Aorta (tissue), 5 donors: ENCODE measurements at places on chromosomes 11 and 22.

DNA sequence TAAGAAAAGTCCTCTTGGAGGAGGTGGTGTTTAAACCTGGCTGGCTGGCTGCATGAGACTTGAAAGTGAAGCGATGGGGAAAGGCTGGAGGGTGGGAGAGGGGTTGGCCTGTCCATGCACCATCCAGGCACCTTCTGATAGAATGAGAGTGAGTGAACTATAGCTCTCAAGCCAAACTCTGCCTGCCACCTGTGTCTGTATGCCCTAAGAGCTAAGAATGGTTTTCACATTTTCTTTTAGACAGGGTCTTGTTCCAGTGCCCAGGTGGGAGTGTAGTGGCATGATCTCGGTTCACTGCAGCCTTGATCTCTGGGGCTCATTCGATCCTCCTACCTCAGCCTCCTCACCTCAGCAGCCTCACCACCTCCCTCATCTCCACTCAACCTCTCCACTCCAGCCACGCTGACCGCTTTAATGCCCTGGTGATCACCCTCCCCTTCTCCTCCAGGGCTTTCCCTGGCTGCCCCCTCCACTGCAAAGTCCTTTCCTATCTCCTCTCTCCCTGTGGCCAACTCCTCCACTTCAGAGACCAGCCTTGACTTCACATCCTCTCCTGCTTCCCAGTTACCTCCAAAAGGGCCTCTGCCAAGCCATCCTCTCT is 38.3 kb upstream of the DKK3 start:
- DNase-seq: no peak

- no peak for DNase-seq
These were observed 20.8 kb upstream of the FADD start for GRCh38 chr11:70182266-70182665.

GRCh38 chr22:37971475-37972434 is 12.6 kb downstream of the SOX10 start:
- DNase-seq: no peak

- no peak for DNase-seq
These were observed 9.7 kb upstream of the IL10RA start for GRCh38 chr11:117976445-117976844.

DNA sequence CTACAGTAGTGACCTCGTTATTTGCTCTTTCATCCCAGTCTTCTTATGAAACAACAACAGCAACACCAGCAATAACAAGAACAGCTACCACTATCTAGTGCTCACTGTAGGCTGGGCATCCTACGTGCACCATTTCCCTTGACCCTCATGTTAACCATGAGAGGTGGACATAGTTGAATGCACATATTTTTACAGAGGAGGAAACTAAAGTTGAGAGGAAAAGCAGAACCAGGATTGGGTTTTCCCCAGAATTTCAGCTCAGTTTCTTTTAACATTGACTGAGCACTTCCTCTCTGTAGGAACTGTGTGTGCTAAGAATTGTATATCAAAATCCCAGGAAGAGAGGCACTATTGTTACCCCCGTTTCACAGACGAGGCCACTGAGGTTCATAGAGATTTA is 39.4 kb upstream of the TSPAN18 start:
- no peak for DNase-seq

GRCh38 chr22:47515384-47516125 is 753.1 kb downstream of the TBC1D22A start:
- DNase-seq: no peak

DNA sequence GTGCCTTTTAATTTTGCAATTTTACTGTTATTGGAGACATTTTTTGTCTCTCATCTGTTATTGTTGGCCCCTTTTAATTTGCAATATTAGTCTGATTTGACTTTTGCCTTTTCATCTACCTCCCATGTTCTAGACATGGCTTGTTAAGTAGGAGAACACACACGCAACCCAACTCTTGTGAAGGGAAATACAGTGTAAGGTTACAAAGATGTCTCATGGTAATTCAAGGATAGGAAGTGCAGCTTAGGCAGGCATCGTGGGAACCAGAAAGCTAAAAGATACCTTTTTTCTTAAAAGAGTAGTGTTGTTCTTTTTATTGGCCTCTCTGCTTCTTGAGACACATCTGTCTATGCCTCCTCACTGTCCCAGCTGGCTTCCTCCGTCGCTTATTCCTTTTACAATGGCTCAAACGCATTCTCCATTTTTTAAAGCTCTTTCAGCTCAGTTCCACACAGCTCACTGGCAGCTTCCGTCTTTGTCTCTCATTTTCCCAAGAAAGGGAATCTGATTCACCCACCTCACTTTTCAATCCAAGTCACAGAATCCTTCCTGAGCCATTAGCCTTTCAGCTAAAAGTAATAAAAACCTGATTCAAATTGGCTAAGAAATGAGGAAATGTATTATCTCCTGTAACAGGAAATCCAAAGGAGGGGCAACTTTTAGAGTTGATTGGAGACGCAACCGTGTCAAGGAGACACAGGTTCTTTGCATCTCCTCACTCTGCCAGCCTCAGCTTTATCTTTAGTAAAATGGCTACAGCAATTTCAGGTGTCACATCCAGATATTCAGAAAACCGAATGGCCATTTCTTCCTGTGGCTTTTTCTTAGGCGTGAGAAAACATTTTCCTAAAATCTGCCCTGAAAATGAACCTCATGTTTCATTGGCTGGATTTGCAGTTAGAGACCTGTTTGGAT is 57.2 kb downstream of the SIK2 start:
- DNase-seq: no peak

DNA sequence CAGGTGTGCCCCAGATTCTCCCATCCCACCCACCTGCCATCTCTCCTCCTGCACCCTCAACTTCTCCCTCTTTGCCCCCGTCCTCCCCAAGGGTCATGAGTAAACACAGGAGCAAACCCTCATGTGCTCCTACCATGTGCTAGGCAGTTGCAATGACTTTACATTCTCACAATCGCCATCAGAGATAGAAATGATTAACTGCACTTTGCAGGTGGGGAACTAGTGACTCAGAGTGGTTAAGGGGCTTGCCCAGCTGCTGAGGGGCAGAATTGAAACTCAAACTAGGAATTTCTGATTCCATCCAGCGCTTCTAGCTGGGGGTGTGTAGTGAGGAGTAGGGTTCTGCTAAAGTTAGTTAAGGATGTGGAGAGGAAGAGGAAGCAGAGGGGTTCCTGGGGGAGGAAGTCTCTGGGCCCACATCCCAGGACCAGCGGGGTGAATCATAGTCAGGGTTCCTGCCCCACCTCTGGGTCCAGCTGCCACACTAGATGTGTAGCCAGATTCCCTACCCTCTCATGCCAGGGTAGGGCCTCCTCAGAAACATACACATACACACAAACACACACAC is 16.0 kb upstream of the PRG2 start:
- no peak for DNase-seq

DNA sequence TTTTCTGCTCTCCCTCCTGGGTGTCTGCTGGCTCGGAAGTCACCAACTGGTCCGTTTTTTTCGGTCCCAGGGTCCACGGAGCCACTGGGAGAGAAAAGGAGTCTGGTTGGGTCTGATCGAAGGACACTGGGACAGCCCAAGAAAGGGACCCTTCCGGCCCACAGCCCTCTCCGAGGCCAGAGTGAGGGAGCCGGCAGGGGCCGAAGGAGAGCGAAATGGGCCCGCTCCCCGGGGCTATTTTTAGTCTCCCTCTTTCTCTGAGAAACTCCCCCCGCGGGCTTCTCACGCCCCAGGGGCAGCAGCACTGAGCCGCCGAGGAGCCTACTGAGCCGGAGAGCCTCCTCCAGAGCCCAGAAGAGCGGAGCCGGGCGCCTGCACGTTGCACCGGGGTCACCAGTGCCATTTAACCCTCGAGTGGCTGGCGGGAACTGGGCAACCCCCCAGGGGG is 1.9 kb downstream of the ESAM start:
- DNase-seq: no peak

DNA sequence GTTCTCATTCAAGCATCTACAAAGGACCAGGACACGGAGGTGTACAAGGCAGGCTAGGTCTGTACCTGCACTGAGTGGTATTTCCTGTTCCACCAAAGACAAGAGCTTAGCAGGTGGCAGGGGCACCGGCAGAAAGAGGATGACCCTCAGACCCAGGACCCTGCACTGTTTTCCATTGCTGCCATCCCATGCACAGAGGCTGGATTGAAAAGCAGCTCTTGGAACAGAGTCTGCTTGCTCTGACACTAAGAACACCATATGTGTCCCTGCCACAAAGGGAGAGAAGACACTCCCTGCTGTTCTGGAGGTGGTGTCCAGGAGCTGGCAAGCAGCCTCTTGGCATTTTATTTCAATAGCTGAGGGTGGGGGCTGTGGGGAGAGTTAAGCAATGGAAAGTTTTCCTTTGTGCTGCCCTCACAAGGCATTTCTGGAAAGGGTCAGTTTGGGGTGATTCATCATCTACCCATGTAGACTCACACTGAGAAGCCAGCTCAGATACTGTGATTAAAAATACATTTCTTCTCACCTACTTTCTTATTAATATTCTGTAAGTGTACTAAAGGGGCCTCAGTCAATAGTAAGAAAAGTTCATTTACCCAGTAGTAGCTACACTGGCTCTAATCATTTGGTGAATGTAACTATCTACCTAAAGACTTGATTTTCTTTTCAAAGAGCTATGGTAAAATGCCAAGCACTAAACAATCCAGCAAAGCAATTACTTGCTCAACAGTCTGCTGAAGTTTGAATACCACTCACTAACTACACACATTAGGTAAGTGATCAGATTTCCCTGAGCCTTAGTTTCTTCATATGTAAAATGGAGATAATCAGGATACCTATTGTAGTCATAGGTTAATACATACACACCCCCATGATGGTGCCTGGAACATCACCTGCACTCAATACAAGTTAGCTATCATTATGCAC is 55.2 kb downstream of the SLC1A2 start:
- DNase-seq: peak; percentile 85

DNA sequence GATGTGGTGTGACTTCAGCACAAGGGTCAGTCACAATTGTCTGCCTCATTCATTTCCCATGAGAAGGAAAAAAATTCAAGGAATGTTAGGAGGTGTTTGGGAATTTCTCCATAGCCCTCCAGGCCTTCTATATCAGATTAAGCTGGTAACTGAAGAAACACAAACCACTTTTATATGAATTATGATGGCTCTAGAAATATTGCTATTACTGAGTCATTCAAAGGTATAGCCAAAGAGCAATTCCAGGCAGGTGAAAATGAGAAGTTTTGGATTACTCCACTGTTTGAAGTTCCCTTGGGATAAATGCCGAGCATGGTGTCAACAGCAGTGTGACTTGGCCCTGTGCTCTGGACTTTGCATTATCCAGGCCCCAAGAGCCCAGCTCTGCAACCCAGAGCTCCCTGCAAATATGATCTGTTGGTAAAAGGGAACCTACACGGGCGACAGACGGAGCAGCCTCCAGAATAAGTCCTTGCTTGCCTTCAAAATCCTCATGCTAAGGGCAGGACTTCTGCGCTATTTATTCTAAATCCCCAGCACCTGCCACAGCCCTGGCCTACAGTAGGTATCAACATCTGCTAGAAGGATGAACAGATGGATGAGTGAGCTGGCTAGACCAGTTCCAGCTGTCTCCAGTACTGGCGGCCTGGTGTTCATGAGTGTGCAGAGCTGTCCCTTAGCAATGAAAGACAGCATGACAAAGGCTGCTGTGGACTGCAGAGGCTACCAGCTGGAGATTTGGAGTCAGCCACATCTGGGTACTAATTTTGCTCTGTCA is 67.5 kb upstream of the ZBED5 start:
- no peak for DNase-seq

DNA sequence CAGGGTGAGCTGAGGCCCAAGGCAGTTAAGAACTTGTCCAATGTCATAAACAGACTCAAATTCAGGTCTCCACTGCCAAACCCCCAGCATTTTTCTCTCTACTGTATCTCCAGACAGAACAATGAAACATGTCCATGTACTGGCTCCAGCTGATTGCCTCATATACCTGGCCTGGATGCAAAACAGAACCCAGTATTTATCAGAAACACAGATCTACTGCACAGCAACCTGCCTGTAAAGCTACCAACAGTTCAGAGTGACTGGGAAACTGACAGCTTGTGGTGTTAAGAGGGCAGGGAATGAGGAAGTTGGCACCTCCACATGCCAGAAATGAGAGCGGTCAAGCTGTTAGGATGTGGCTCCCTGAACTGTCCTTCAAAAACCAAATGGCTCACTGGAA is 41.6 kb downstream of the C11orf71 start:
- DNase-seq: no peak

- DNase-seq: no peak
These were observed 178.2 kb downstream of the LRRC4C start for GRCh38 chr11:41281131-41281742.

- no peak for DNase-seq
These were observed 1255.8 kb downstream of the LRRC4C start for GRCh38 chr11:40203606-40204005.

GRCh38 chr11:75893251-75893650 is 78.2 kb downstream of the UVRAG start:
- DNase-seq: no peak

DNA sequence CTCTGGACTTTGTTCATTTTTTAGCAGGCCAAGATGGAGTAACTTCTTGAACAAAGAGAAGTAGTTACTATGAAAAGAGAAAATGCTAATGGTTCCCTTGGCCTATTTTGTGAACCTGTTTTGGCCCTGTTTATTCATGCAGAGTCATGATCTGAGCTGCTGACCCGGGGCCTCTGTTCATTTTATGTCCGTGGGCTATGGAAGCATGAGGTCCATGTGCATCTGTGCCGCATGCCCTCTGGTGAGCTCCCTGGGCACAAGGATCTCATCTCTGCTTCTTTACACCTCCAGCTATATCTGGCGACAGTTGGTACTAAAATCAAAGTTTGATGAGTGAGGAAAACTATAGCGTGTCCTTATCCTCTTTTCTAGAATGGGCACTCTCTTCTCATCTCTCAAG is 1.0 kb downstream of the PIWIL4 start:
- no peak for DNase-seq

GRCh38 chr11:110053848-110054414 is 39.3 kb upstream of the ZC3H12C start:
- no peak for DNase-seq

DNA sequence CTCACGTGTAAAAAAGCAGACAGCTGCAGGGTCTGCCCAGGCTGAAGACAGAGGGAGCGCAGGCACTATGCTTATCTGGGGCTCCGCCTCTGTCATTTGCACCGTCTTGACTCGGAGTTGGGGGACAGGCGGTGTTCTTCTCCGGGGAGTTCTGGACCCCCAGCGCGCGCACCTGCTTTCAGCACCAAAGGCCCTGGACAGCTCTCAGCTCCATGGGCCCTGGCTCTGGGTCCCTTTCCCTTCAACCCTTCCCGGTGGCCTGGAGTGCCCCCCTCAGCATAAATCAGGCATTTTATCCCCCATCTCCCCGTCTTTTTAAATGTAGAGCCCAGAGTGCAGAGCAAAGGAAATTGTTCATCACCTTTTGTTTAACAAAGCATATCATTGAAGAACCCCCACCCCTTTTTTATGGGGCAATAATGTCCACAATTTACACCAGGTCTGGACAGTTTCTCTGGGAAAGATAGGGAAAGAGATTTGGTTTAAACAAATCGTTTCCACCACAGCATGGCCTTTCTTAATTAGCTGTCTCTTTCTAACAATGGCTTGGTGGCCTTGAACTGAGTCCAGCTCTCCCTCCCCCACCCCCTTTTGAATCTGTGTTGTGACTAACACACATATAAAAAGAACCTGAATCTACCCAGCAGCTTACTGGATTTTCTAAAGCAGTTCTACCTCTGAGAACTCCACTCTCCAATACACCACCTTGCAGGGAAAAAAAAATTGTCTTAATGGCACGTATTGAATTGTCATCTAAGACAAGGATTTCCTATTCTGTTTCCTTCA is 1.7 kb downstream of the SEZ6L start:
- no peak for DNase-seq

- DNase-seq: no peak
These were observed 18.0 kb upstream of the EIF3D start for GRCh38 chr22:36546932-36547331.
